ENCODE measurements at places on chromosomes 6 and 20. TPM values are rescaled to one million over a fixed set of nuclear protein-coding genes. Genes with fewer than 3 reads are reported as not detected.

Gene POPDC3
- 1.0 TPM for polyA plus RNA-seq

Gene PARD6B
- polyA plus RNA-seq = 10.9 TPM

Gene EDN3
- polyA plus RNA-seq = 17.7 TPM

DNA sequence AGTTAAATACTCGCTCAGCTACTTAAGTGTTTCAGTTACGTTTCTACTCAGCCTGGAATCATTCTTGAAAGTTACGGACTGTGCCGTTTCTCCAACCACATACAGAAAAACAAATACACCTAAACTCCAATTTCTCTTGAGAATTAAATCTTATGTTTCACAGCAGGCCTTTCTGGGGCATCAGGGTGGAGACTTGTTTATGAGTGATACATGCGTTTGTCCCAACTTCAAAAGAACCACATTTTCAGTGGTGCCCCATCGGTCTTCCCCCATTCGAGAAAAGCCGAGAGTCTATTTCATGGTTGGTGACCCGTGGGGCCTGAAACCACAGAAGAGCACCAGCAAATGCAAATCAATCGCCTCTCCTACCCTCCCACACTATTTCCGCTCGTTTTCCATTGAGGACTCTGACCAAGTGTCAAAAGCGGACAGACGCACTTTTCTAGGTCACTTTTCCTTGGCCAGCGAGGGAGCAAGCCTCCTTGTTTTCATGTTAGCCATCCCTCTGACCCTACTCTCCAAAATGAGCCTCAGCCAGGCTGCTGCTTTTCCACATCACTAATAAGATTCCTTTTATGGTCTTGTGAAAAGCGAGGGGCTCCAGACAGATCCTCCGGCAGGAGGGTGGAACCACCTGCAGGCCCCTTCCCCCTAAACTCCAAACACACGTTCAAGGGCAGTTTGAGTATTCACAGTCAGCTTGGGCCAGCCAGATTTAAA lies 3.1 kb downstream of the JAG1 start:
- H3K27me3 ChIP-seq = no peaks in the 10 kb centered on the region
- H3K4me1 ChIP-seq = peaks cover 20% of the 10 kb centered on the region
- peak overlapping the region; percentile 98 for H3K27ac ChIP-seq

GRCh38 chr6:106547601-106548453 lies 81.5 kb downstream of the RTN4IP1 start:
- H3K27me3 ChIP-seq = no peaks in the 10 kb centered on the region
- H3K36me3 ChIP-seq = peaks cover 17% of the 10 kb centered on the region
- H3K4me1 ChIP-seq = peaks cover 10% of the 10 kb centered on the region
- H3K4me3 ChIP-seq = no peak overlapping the region

DNA sequence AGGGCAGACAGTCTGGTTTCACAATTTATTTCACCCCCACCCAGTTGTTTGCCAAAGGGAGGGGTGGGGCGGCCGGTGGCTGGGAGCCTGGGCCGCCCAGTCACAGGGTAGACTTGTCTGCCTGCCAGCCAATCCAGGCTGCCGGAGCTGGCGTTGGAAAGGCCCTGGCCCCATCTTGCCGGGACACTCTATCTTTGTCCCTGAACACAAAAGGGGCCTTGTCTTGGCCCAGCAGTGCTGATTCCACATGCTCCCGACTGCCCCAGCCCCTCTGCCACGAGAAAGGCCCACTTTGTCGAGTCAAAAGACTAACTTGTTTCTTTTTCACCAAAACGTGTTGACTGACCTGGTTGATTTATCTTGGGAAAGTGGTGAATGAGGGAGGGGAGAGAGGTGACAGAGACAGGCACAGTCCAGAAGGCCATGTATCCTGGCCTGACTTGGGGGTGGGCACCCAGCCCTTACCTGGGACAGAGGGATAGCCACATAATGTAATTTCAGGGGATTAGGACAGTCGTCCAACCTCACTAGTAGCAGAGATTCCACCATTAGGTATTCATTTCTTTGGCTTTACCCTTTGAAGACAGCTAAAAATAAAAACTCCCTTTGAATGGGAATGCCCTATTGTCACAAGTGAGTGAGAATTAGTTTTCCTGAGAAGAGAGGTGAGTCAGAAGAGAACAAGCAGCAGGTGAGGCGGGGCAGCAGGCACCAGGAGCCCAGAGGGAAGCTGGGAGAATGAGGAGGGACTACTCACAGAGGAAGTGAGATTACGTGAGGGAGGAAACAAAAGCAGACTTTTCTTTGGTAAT lies 67.0 kb upstream of the SIRPA start:
- H3K4me3 ChIP-seq = no peak overlapping the region
- DNase-seq = peak; percentile 61
- no peaks in the 10 kb centered on the region for H3K27me3 ChIP-seq
- peak overlapping the region; percentile 59 for H3K27ac ChIP-seq
- H3K4me1 ChIP-seq = peaks cover 4% of the 10 kb centered on the region

DNA sequence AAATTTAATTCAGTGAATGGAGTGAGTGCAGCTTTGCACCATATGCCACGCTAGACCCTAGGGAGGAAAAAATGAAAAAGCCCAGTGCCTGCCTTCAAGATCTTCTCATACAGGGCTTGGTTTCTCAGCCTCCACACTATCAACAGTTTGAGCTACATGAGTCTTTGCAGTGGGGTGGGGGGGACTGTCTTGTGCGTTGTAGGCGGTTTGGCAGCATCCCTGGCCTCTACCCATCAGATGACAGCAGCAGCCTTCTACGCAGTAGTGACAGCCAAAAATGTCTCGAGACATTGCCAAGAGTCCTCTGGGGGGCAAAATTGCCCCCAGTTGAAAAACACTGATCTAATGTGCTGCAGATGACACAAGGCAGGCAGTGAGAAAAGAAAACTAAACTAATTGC lies 6.2 kb downstream of the CDH22 start:
- no peak overlapping the region for H3K27ac ChIP-seq
- no peaks in the 10 kb centered on the region for H3K36me3 ChIP-seq

DNA sequence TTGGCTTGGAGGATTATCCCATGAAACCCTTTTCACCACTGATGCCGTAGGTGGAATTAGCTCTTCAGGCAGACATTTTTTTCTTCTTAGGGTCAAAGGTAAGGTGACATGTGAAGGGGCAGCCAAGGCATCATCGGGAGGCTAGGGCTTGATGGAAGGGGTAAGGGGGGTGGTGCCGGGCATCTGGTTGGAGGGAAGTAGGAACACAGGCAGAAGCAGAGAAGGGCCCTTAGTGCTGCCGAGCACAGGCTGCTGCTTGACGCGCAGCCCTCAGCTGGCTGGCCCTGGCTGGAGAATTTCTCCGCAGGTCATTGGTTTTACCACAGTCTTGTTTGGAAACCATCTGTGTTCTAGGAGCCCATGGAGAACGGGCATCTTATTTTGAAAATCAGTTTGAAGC lies 54.7 kb downstream of the TRAF3IP2 start:
- H3K4me3 ChIP-seq = no peak overlapping the region
- H3K4me1 ChIP-seq = peaks cover 29% of the 10 kb centered on the region
